ENCODE measurements at places on chromosomes 16 and 17.

DNA sequence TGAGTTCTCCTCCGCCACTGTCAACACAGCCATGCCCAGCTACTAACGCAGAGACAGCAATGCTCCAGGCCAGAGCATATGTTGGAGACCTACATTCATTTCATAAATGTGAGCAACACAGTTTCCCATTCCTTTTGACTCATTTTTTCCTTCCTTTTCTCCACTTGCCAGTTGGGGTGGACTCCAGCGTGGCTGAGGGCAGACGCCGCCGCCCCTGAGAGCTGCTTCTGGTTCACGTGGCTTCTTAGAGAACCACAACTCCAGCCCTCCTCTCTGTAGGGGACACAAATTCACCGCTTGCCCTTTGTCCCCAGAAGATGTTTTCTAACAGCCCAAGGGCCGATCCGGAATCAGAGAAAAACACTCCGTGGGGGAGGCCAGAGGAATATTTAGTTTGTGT, 45.8 kb upstream of the ZCCHC14 start:
- DNase-seq, result no peak

DNA sequence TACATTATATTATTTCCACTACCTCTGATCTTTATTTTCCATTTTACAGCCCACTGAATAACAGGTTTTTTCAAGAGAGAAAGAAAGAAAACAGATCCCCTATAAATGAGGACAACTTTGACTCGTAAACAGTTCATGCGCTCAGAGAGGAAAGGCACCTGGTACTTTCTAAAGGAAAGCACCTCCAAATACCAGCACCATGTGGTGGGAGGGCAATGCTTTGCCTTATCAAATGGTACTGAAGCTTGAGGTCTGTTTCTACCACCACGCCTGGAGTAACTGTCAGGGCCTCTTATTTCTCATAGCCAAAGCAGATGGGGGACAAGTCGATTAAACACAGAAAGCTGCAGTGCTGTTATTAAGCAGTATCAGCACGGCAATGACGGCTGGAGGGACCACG, 510.3 kb upstream of the ZFHX3 start:
- DNase-seq, result no peak

DNA sequence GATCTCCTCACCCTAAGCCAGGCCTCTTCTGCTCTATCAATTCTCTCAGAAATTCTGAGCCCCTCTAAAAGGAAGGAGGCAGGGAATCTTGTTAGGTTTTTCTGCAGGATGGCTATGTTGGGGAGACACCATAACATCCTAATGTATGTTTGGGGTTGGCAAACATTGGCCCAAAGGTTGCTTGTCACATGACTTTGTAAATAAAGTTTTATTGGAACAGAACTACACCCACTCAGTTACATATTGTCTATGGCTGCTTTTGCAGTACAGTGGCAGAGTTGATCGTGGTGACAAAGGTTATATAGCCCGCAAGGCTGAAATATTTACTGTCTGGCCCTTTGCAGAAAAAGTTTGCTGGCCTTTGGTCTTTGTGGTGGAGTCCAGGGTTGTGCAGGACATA, 409.4 kb downstream of the XYLT1 start:
- DNase-seq, result no peak

GRCh38 chr16:10737068-10737625, 6.5 kb upstream of the NUBP1 start:
- DNase-seq, result peak; percentile 64

- peak; percentile 24 for DNase-seq
Measured at GRCh38 chr16:14309001-14309886, 238.1 kb downstream of the MRTFB start.

- no peak for DNase-seq
Measured at GRCh38 chr17:61412860-61413660, 13.4 kb downstream of the TBX2 start.

GRCh38 chr16:4391631-4392381, 20.2 kb downstream of the VASN start:
- no peak for DNase-seq

DNA sequence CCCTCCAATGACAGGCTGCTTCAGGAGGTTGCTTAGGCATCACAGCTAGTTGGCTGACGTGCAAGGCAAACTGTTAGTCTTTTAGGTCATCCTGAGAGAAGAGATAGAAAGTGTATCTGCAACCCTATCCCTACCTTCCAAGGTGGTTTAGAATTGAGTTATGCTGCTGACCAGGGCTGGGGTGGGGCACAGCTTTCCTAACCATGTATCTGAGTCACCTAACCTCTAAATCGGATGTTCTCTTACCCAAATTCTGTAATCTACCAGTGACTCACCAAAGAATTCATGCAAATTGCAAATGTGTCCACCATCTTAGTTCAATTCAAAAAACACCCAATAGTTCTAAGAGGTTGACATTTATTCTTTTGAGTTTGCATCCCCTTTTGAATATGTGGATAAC, 107.2 kb upstream of the DYNLRB2 start:
- DNase-seq, result no peak

GRCh38 chr17:51060396-51060795, 60.3 kb downstream of the SPAG9 start:
- DNase-seq, result no peak

DNA sequence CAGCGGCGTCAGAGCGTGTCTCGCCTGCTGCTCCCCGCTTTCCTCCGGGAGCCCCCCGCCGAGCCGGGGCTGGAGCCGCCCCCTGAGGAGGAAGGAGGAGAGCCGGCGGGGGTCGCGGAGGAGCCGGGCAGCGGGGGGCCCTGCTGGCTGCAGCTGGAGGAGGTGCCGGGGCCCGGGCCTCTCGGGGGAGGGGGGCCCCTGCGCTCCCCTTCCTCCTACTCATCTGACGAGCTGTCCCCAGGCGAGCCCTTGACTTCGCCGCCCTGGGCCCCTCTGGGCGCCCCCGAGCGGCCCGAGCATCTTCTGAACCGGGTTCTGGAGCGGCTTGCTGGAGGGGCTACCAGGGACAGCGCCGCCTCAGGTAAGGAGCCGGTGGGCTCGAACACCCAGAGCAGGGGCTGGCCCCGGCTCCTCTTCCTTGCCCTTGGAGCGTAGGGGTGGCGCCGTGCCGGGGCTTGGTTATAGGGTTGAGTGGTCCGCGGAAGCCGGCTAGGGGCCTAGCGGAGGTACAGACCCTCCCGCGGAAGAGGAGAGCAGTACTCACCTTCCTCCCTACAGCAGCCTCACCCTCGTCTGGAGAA, 841 bp downstream of the RAPGEFL1 start:
- DNase-seq, result no peak

GRCh38 chr17:56902348-56902747, 11.5 kb downstream of the TRIM25 start:
- no peak for DNase-seq

DNA sequence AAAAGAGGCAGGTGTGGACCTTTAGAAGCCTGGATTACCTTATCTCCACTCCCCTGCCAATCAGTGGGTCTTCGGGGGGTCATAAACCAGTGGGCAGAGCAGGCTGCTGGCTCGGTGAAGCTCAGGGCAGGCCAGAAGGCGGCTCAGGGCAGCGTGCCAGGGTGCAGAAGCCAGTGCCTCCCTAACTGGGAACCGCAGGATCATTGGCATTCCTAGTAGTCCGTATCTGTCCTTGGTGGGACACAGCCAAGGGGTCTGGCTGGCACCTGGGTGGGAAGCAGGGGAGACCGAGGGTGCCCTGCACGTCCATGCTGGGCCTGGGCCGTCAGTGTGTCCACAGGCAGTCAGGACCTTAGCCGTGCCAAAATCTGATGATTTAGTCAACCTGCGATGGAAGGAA, 76.8 kb downstream of the SEC14L1 start:
- no peak for DNase-seq

GRCh38 chr17:17839791-17840707, 3.3 kb upstream of the SREBF1 start:
- peak; percentile 81 for DNase-seq

DNA sequence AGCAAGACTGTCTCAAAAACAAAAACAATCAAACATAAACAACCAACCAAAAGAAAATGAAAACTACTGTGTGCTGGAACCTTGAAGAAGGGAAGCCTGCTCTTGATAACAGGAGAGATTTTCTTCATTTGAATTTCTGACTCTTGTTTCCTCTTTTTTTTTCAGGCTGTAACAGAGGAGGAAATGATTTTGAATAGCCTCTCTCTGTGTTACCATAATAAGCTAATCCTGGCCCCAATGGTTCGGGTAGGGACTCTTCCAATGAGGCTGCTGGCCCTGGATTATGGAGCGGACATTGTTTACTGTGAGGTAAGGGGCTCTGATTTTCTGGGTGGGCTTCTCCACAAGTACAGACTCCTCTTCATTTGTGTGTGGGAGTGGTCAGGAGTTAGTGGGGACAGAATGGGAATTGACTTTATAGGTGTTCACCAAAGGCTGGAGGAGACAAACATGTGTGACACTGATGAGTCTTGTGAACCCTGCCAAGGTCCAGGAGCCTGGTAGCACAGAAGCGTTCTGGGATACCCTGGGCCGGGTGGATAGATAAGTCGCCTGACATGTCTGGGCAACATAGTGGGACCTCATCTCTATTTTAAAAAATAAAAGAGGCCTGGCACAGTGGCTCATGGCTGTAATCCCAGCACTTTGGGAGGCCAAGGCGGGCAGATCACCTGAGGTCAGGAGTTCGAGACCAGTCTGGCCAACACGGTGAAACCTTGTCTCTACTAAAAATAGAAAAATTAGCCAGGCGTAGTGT, 14.9 kb downstream of the DUS2 start:
- no peak for DNase-seq

GRCh38 chr17:79400989-79401703, 209.7 kb downstream of the RBFOX3 start:
- DNase-seq, result peak; percentile 77

DNA sequence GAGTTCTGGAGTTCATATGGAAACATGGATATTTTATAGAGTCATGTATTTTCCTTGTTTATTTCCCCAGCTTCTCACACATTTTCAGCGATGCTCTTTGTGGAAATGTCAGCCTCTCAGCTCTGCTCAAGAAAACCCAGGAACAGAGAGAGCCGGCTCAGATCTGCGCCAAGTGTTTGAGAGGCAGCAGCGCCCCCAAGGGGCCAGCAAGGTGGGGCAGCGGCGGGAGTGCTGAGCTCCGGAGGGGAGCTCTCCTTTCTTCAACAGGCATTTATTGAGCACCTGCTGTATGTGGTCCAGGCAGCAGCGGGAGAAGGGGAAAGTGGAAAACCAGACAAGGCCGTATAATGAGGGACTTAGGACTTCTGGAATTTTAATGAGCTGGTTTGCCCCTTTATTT, 421.1 kb upstream of the C16orf82 start:
- peak; percentile 37 for DNase-seq

- DNase-seq, result no peak
Measured at GRCh38 chr16:51734220-51734619, 583.1 kb upstream of the SALL1 start.

DNA sequence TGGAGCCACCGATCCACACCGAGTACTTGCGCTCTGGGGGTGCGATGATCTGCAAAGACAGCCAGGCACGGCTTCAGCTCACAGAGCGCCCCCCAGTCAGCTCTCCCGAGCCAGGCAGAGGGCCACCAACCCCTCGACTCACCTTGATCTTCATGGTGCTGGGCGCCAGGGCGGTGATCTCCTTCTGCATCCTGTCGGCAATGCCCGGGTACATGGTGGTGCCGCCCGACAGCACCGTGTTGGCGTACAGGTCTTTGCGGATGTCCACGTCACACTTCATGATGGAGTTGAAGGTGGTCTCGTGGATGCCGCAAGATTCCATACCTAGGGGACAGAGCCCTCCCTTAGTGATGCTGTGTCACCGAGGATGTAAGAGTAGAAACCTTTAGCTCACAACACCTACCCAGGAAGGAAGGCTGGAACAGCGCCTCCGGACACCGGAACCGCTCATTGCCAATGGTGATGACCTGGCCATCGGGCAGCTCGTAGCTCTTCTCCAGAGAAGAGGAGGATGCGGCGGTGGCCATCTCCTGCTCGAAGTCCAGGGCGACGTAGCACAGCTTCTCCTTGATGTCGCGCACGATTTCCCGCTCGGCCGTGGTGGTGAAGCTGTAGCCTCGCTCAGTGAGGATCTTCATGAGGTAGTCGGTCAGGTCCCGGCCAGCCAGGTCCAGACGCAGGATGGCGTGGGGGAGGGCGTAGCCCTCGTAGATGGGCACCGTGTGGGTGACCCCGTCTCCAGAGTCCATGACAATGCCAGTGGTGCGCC, 1.6 kb downstream of the ACTG1 start:
- peak; percentile 34 for DNase-seq

DNA sequence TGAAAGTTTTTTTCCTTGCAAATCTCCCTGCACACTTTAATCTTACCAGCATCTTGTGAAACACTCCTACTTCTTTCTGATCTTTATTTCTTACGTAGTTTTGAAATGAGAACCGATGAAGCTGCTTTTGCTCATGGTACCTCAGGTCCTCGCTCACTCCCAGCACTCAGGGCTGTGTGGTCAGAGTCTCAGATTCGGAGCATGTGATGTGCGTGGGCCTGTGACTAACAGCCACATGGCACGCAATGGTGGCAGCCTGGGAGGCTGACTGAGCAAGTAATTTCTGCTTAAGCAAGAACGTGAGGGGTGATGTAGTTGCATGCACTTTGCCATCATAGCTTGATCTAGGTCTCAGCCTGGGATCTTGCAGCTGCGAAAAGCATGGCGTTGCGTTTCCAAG, 624.3 kb downstream of the MAF start:
- no peak for DNase-seq

GRCh38 chr17:72590882-72591281, 470.1 kb downstream of the SOX9 start:
- DNase-seq, result no peak

DNA sequence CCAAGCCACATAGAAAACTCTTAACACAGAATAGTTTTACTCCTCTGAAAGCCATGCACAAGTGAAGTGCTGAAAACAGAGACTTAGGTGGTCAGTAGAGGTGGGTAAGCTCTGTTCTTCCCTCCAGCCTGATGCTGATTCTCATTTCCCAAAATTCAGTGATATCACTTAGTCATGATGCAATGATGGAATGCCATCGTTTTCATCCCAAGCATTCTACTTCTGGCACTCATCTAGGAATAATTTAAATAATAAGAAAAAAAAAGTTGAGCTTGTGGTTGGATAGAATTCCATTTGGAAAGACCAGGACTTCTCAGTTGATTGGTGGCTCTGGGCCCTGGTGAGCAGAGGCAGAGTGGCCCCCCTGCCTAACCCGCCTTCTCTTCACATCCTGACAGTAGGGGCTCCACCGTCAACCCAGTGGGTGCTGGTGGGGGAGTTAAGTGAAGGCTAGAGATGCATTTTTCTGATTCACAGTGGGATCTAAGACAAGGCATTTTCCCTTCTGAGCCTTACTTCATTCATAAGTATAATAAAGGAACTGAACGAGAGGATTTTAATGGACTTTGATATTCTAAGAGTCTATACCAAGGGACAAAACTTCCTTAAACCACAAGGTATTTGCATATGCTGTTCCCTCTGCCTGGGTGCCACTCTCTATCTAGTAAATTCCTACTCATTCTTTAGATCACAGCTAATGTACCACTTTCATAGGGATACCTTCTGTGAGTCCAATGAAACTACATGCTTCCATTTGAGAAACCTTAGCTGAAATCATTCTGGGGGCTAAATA, 310.3 kb upstream of the DYNLRB2 start:
- DNase-seq, result no peak

- DNase-seq, result no peak
Measured at GRCh38 chr16:87161822-87162676, 155.1 kb downstream of the C16orf95 start.

DNA sequence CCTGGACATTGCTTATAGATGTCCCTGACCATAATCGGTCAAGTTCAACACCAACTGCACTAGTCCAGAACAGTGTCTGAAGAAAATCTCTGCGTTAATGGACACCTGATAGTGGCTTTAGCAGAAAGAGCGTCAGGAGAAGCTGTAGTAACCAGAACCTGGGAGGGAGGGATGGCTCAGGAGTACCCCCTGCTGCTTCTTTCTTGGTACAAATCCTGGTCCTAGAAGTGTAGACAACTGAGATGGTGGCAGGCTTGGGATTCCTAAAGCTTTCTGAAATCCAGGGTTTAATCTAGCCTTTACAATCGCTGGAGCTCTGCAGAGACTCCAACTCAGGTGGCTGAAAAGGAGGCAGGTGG, 5.4 kb downstream of the MAP3K14 start:
- DNase-seq, result no peak
